NCI-H2081 (cell line): ENCODE measurements at places on chromosomes 7 and 10.

DNA sequence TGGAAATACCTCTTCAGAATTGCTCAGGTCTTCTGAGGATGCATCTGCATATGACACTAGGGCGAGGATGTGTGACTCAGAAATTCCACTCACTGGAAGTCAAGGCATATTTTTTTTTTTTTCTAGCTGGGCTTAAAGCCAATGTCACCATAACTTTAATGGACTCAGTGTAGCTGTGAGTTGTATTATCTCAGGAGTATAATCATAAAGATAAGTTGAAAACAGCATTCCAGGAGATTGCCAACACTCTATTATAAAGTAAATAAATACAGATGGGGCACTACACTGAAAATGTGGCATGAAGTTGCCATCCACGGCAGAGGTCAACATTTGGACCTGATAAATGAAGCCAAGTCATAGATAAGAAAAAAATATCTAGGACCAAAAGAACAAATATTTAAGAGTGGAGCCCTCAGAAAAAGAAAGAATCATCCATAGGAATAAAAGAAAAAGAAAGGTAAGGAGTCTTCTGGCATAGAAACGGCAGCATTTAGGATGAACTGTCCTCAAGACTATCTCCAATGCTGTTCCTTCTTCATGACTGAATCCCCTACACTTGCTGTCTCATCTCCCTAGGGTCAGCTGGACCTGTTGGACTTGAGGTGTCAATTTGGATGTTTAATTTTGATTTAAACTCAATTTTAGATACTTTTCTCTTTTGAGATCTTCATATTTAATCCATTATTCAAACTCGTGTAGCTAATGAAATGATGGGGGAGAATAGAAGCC lies 72.9 kb upstream of the CAV2 start:
- DNase-seq, result no peak

DNA sequence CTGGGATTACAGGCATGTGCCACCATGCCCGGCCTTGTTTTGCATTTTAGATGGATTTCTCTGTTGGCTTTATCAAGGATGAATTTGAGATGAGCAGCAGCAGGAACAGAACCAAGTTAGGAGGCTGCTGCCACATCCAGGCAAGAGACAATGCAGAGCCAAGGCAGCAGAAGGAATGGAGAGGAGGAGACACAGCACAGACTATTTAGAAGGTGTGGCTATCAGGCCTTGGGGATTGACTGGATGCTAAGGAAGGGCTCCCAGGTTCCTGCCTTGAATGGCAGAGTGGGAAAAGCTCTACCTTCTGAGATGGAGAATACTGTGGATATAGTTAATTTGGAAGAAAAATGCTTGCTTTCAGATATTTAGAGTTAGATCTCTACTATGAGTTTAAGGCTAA lies 484.7 kb upstream of the C7orf33 start:
- DNase-seq, result no peak

DNA sequence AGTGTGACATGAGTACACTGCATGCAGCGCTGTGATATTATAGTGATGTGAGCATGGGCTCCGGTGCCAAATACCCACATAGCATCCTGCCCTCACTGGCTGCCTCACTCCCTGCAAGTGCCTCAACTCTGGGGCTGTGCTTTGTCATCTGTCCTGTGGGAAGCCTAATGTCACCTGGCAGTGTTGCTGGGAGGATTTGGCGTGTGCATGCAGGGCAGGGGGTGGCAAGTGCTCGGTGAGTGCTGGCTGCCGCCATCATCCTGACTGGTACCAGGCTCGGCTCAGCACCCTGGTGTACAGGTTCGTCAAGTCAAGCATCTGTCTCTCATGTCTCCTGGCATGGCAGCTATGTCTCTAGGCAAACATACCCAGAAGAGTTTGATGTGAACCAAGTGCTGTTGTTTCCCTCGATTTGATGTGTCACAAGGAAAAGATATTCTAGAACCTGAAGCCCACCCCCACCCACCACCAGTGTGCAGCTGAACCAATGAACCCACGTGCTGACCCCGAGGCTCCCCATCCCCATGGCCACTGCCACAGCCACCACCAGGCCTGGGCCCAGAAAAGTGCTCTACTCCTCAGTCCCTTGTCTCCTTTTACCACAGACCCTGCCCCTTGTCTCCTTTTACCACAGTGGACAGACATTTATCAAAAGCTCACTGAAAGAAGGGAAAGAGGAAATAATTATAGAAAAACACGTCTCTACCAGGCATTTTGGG lies 135.8 kb downstream of the MAPK8 start:
- DNase-seq, result no peak

DNA sequence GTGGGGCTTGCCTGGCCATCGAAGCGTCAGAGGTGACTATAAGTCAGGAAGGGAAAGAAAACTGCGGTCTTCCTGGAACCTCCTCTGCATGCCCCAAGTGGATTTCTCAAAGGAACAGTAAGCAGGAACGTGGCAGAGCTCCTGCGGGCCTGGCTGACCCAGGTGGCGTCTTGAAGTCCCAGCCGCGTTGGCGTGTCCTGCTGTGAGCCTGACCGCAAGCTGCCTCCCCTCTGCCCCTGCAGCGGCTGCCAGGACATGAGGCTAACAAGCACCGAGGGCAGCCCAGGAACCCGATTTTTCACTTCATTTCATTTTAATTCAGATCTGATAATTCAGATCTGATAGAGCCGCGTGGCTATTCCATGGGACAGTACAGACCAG lies 55.4 kb downstream of the NKX6-2 start:
- DNase-seq, result no peak

DNA sequence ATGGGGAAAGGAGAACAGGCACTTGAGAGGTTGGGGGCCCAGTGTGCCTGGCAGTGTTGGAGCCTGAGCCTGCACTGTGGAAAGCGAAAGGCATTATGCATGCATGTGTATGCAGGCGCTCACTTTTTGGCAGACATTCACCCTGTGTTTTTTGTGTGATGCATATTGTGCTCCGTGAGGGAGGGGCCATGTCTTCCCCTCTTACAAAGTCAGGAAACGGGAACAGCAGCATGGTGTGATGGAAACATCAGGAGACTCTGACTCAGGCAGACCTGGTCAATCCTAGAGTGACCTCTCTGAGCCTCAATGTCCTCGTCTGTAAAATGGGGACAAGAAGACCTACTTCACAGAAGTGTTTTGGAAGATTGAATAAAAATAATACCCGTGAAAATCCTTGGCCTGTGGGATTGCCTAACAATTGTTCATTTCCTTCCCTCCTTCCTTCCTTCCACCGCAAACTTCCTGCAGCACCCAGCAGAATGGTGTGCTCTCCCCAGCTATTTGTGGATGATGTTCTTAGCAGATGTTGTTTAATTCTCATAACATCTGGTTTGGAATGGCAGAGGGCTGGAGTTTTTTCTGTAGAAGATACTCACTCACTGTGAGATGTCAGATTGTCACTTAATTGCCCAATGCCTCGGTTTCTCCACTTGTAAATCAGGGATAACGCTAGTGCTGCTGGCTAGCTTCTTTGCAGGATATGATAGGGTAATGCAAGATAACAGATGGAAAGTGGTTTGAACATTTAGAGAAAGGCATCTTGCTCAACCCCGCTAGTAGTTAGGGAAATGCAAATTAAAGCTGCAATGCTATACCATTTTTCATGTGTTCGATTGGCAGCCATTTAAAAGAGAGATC lies 39.8 kb downstream of the CDH23 start:
- no peak for DNase-seq

DNA sequence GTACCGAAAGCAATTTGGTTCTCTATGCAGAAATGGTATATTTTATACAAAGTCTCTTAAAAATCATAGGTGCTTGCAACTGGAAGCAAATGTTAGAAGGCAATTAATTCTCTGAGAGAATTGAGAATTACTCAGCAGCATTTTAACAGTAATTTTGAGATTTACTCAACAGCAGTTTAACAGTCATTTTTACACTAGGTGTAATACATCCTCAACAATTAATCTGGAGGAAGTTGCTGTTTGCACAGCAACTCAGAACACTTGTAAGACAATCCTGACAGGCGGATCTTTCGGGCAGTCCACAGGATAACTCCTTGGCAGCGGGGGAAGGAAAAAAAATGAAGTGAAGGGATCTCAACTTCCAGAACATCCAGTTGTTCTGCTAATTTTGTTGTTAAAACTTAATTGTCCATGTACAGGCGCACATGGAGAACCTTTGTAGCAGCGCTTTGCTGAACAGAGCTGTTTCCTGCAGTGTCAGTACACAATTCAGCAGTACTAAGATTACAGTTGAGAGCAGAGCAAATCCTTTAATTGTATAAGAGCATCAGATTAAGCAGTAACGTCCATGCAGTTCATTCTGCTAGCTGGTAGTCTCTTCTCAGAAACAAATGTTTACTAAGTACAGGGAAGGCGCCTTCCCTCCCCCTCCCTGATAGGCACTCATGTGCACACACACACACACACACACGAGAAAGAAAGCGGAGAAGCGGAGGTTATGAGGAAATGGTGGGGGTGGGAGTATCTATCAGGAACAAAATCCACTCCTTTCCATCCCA lies 43.8 kb downstream of the ENO4 start:
- peak; percentile 37 for DNase-seq

DNA sequence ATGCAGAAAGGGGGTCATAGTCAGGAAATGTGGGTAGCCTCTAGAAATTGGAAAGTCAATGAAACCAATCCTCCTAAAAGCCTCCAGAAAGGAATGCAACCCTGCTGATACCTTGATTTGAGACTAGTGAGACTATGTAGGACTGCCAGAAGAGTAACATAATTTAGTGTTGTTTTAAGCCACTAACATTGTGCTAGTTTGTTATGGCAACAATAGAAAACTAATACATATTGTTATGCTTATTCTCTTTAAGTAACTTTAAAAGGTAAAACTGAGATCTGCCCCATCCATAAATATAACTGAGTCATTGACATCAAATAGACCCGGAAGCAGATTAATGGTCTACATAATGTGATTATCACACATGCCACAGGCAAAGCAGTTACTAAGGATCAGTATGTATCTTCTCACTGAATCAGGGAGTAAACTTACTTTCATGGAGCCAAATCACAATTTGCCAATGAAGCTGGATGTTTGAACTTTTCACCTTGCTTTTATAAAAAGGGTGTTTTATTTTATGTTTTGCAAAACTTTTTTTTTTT lies 146.4 kb upstream of the TMEM106B start:
- no peak for DNase-seq

DNA sequence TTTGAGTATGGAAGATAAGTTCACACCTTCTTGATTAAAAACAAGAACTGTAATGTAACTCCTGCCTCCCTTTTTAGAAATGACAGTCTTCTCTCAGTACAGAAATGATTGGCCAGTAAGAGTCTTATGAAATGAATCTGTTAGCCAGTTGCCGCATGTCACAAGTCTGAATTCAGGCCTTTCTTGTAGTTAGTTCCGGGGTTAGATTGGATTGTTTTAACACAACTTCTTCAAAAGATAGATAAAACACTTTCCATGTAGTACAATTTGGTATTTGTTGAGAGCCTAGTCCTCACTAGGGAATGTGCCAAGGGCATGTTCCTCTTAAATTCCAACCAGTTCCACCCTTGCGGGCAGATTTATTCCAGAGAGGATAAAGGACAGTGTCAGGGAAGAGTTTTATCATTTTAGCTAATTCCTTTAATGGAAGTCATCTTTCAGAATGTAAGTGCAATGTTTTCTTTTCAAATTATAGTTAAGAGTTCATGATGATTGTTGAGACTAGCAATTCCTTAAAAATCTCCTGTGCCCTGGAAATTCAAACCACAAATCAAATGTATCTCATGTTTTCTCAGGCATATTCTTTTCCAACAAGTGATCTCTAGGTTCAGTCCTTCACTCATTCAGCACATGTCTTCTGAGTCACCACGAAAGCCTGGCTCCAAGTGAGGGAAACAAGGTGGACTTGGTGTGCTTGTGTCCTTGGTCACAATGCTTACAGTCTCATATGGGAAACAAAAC lies 4.1 kb downstream of the FHIP2A start:
- DNase-seq, result no peak

- no peak for DNase-seq
Observed at GRCh38 chr10:7491949-7492659, 81.3 kb upstream of the SFMBT2 start.

DNA sequence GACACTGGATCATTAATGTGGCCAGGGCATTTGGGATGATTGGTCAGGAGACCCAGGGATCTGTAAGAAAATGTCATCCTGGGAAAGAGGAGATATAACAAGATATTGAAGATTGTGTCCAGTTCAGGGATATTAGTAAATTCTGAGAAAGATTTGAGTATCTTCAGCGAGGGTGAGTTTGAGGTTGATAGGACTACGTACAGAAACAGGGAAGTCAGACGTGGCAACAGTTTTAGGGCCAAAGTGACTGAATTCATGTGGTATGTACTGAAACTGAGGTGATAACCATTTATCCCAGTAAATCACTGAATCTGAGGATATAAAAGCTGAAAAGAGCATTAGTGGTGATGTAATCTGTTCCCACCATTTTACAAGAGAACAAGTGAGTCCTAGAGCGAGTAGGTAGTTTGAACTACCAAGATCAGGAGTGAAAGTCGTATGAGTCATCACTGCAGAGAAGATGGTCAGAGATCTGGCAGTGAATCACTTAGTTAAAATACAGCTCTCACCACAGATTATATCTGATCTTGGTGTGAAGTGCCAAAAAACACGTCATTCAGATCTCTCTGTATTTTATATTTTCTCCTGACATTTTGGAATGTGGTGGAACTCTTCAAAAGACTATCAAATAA lies 220.5 kb downstream of the CDK14 start:
- DNase-seq, result no peak

- no peak for DNase-seq
Observed at GRCh38 chr10:8389630-8390029, 335.1 kb downstream of the GATA3 start.

DNA sequence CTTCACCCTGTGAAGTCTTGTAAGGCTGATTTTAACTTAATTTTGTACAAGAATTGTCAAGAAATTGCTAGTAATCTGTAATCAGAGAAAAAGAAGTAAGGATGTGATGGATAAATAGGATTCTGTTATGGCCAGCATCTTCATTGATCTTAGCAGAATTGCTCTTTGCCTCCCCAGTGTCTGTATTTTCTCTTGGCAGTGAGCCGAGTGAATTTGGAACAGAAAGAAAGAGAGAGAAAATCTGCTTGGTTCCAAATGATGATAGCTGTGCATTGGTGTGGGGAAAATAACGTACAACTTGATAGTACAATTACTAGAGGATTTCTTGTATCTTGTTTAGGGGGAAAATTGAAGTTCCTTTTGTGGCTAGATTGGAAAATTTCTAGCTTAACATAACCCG lies 34.6 kb downstream of the VTI1A start:
- DNase-seq, result no peak

DNA sequence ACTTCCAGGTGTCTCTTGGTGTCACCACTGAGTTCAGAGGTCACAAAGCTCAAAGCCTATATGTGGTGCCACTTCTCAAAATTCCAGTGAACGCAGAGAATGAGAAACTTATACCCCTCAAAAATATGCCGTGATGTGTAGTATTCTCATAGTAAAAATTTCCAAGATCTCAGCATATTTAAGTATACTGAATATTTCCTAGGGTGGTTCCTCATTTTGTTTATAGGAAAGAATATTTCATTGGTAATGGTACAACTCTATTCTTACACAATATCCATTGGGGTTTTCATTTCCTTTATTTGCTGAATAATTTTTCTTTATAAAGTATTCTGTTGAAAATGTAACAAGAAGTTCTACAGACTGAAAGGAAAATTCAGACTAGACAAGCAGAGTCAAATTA lies 58.9 kb upstream of the ADO start:
- DNase-seq, result no peak
